ENCODE measurements at places on chromosomes 3 and 15. TPM values are rescaled to one million over a fixed set of nuclear protein-coding genes. Genes with fewer than 3 reads are reported as not detected.

The FBLN2 gene
- 2.2 TPM for total RNA-seq

The STRIT1 gene
- not detected for total RNA-seq

The TPRG1 gene
- 0.13 TPM for total RNA-seq

The CRBN gene
- total RNA-seq: 53.8 TPM

The MUC20 gene
- not detected for total RNA-seq

The CFAP92 gene
- total RNA-seq: 0.04 TPM

The TLR9 gene
- 0.04 TPM for total RNA-seq

The CHRM5 gene
- total RNA-seq: not detected
